NCI-H526 treated with DMSO at 0.1 percent for 48 hours (cell line): ENCODE measurements at places on chromosomes 5 and 9.

- no peak for DNase-seq
These were observed 30.4 kb downstream of the FBXO4 start for GRCh38 chr5:41955432-41956024.

DNA sequence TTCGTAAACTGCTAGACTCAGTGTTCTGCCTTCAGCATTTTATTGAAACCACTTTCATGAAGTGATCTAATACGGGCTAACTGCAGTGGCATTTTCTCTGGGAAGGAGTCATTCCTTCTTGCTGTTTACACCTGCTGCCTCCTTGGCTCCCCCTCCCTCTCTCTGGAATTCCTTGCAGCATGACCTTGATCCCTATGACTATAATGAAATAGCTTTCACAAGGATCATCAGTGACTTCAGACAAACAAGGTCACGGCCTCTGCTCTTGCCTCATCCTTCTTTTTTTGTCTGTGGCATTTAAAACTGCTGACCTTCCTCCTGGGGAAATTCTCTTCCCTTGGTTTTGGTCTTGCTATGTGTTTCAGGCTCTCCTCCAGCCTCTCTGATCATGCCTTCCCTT, 90.2 kb downstream of the ZNF462 start:
- DNase-seq, result no peak

- DNase-seq, result no peak
These were observed 237.7 kb downstream of the SYK start for GRCh38 chr9:91039125-91039834.

DNA sequence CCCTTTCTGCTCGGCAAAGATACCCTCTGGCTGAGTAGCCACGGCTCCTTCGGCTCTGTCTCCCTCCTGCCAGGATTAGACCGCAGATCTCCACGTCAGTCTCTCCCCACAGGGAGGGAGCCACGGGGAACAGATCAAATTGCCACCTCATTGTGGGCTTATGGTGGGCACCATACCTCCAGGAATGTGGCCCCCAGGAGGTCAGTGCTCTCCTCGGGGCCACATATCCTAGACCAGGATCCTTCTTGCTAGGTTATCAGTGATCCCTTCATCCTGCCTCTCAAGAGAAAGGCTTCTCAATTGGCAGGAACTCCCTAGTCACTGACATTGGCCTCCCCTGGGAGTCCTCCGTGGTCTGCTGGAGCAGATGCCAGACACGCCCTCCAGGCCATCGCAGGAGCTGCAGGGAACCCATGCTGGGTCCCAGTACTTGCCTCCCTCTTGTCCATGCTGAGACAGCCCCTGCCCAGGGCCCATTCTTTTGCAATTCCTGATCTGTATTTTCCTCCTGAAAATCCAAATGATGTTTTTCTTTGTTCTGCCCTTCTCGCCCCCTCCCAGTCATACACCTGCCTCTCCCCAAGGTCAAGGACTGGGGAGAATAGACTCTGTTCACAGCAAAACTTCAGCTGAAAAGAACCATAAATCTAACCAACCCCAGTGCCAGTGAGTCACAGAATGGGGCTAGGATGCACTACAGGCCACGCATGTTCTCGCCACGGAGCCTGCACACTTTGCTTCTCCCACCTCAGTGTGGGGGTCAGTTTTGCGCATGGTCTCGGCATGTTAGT, 31.6 kb upstream of the ENHO start:
- DNase-seq, result peak; percentile 65

DNA sequence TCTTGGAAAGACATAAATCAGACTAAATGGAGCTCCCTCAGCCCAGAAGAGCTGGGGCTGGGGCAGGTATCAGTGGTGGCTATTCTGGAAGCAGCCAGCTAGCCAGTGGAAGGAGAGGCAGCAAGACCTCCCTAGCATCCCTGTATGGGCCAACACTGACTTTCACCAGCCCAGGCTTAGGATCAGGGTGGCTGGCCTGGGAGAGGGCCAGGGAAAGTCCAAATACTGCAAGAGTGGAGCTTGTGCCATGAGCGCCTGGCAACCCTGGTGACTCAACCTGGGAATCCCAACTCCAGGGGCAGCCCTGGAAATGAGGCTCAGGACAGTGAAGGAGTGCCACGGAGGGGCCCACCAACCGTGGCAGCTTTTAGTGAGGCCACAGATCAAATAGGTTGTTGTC, 7.6 kb upstream of the IRF1 start:
- DNase-seq, result no peak

- DNase-seq, result no peak
These were observed 11.0 kb downstream of the NELFB start for GRCh38 chr9:137266162-137266527.

GRCh38 chr9:113219969-113220368, 1.1 kb downstream of the FKBP15 start:
- no peak for DNase-seq

- no peak for DNase-seq
These were observed 35.2 kb downstream of the DDX4 start for GRCh38 chr5:55773057-55773456.

DNA sequence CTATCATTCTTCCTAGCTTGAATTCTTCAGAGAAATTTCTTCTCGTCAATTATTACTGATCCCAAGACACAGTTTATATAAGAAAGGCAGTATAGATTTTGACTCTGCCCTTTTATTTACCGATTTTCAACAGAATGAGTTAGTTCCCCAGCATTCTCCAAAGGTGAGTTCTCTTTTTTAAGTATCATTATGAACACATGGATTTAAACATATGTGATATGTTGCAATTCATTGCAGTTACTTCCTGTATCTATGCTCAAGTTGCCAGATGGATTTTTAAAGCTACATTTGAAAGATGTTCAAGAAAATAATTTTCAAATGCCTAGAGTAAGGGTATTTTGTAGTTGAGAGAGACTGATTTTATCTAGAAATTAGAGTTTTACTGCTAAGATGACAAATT, 8.4 kb downstream of the WDR41 start:
- DNase-seq, result no peak

- no peak for DNase-seq
These were observed 105.3 kb upstream of the RORB start for GRCh38 chr9:74391816-74392215.

- no peak for DNase-seq
These were observed 9.7 kb downstream of the SERINC5 start for GRCh38 chr5:80246001-80246758.

DNA sequence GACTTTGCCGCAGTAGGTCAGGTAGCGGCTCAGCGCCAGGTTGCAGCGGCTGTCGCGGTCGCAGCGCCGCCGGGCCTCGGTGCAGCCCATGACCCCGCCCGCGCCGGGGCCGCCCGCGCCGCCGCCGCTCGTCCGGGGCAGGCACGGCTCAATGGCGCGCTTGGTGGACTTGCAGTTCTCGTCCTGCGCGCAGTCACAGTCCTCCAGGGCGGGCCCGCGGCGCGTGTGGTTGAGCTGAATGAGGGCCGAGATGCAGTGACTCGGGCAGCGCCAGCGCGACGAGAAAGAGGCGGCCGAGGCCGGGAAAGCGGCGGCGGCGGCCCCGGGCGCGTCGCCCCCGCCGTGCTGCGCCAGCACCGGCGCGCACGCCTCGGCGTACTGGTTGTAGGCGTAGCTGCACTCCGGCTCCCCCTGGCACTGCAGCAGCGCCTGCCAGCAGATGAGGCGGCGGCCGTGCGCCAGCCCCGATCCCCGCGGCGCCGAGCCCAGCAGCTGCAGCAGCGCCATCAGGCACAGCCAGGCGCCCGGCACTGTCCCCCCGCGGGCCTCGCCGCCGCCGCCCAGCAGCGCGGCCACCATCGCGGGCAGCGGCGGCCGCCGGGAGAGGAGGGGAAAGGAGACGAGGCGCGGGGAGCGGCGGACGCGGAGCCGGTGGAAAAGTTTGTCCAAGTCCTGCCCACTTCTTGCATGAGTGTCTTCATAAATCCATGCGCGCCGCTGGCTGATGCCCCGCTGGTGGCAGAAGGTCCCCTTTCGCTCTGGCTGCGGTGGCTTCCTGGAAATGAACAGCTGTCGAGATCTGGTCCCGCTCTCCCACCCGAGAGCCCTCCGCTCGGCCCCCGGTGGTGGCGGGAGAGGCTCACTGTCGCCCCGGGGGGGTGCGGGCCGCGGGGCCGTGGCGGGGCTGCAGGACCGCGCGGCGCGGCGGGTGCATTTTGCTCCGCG, 833 bp downstream of the GAS1 start:
- peak; percentile 23 for DNase-seq

DNA sequence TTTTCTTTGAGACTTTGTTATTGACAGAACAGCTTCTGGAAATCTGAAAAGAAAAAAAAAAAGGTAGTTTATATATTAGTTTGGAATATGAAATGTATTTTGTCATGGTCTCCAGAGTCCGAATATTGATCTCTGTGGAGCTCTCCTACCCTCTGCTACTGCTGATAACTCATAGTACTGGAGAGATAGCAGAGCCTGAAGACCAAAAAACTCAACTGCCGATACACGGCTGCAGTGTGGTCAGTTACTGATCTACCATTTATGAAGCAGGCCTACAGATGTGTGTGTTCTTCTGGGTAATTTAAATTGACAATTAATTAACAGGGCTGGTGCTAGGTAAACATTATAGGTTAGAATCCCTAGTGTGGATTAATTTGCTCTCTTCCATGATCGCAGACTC, 3.8 kb upstream of the FAM120A start:
- DNase-seq, result no peak

- DNase-seq, result no peak
These were observed 63.4 kb downstream of the SMIM23 start for GRCh38 chr5:171848911-171849520.

DNA sequence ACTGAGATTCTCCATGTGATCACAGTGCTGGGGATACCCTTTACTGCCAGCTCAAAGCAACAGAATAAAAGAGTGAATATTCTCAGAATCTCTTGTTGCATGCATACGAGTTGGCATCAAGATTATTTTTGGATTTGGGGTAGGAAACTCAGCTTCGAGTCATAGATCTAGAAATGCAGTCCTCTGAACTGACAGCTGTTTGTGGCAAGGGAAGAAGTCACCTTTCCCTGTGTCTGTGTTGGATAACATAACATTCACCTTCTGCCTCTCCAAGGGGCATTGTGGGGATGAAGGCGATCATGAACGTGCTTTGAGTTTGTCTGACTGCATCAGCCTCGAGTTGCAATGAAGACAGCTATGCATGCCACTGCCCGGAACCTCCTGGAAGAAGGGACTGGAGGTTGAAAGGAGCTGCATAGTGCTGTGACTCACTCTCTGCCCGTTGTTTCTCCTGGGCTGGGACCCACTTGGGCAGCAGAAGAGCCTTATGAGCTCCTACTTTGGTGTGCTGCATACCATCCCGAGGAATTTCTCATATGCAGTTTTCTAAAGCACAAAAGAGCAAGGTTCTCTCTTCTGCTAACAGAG, 231.7 kb downstream of the ARHGAP26 start:
- no peak for DNase-seq
